ENCODE measurements at places on chromosomes 16 and 17.
A peak's percentile ranks its signal among the peaks of the same experiment; 100 is the strongest.

- no peak for DNase-seq
Measured at GRCh38 chr17:73783945-73784603, 139.8 kb upstream of the SDK2 start.

- no peak for DNase-seq
Measured at GRCh38 chr16:84948851-84949610, 62.3 kb downstream of the ZDHHC7 start.

GRCh38 chr16:56611281-56611833 lies 3.0 kb downstream of the MT2A start:
- no peak for DNase-seq

DNA sequence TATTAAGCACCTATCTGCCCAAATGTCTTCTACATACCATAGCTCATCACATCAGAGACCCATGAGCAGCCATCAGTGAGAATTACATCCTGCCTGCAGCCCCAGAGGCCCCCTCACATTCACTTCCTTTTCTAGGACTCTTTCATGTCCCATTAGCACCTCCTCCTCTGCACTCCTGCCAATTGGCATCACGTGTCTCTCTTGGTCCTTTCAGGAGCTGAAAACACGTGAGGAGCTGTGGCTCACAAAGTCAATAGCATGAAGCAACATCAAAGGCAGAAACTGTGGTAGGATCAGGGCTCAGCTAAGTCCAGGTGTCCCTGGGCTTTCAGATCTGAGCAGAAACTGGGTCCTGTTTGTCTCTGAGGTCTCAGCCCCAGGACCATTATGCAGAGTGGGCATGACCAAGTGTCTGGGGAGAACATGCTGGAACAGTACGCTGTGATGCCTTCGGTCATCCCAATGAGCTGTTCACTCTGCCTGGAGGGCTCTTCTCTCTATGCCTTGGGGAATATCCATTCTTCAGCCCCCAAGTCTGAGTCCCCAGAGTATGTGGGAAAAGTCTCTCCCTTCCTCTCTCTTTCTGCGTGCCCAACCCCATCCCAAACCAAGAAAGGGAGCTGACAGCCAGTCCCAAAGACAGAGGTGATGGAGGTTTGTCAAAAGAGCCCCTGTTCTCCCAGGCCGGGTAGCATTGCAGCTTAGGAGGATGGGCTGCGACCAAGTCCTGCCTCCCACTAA lies 457.0 kb upstream of the CDH5 start:
- no peak for DNase-seq

DNA sequence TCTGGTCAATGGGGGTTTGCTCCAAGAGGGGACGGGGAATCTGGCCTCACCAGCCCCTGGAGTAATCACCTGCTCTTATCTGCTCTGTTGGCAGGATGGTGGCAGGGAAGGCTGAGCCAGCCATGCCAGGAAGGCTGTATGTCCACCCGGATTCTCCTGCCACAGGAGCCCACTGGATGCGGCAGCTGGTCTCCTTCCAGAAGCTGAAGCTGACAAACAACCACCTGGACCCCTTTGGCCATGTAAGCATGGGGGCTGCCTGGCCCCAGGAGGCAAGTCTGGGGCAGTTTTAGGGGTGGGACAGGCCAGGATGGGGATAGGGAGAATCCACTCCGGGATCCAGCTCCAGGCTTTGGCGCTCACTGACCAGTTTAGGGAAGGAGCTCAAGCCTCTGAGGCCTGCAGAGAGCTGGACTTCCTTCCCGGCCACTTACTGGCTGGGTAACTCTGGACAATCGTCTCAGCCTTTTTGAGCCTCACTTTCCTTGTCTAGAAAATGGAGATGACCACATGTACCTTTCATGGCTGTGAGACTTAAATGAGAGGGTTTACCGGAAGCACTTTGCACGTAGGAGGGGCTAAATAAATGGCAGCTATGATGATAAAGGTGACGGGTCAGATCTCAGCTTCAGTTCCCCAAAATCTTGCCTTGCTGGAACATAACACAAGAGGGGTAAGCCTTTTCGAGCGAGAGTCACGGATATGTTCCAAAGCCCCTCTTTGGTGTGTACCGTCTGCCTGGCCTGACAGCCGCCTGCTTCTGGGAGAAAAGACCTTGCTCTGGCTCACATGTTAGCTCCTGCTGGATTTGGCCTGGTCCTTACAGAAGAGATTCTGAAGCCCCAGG lies 15.4 kb downstream of the TBX4 start:
- no peak for DNase-seq

- DNase-seq = no peak
Measured at GRCh38 chr17:70355185-70355584, 185.9 kb downstream of the KCNJ2 start.

GRCh38 chr16:30535777-30536190 lies 1.1 kb upstream of the ZNF747 start:
- DNase-seq = peak; percentile 75

- DNase-seq = no peak
Measured at GRCh38 chr17:28368915-28369683, 1.0 kb downstream of the VTN start.

- DNase-seq = no peak
Measured at GRCh38 chr16:49347476-49347875, 26.1 kb upstream of the C16orf78 start.

GRCh38 chr16:61382435-61382834 lies 653.8 kb downstream of the CDH8 start:
- no peak for DNase-seq

- DNase-seq = no peak
Measured at GRCh38 chr16:84450176-84450865, 54.1 kb downstream of the MEAK7 start.

- no peak for DNase-seq
Measured at GRCh38 chr16:49639739-49640431, 216.0 kb downstream of the ZNF423 start.

- DNase-seq = peak; percentile 80
Measured at GRCh38 chr16:81841722-81842121, 62.6 kb downstream of the PLCG2 start.

- DNase-seq = no peak
Measured at GRCh38 chr17:15270628-15271381, 5.7 kb upstream of the PMP22 start.

DNA sequence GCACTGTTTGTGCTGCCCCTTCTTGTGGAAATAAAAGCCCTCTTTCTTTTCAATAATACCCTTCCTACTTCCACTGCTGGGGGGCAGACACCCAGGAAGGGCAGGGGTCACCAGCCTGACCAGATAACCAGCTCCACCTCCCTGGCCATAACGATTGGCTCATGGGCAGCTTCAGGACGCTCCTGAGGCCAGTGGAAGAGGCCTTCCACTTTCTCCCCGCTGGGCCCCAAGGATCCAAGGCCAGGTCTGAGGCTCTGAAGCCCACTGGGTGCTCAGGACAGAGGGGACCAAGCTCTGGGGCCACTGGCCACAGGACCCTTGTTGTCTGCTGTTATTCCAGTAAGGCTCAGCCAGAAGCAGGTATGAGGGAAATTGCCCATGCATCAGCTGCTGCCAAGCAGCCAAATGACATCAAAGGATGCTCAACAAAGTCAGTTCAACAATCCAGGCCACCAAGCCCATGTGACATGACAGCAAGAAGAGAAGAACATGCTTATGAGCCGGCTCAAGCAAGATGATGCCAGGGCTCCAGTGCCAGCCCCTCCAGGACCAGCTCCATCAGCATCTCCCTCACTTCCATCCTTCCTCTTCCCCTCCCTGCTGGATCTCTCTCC lies 238.8 kb downstream of the ZNF423 start:
- DNase-seq = no peak

DNA sequence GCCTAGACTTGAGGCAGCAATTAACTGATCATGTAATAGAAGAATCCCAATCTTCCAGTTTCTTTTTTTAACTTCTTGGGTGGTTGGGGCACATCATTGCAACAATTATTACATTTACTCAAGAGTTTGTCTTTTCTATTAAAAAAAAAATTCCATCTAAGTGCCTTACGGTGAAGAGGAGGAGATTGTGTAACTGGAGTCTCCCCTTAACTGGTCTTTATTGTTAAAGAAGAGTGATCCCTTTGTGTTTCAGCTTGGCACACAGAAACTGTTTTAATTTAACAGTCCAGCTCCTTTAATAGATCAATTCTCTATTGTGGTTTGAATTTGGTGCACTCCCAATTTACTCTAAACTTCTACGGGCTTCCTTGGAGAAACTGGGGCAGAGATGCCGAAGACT lies 75.2 kb downstream of the FTO start:
- DNase-seq = no peak

DNA sequence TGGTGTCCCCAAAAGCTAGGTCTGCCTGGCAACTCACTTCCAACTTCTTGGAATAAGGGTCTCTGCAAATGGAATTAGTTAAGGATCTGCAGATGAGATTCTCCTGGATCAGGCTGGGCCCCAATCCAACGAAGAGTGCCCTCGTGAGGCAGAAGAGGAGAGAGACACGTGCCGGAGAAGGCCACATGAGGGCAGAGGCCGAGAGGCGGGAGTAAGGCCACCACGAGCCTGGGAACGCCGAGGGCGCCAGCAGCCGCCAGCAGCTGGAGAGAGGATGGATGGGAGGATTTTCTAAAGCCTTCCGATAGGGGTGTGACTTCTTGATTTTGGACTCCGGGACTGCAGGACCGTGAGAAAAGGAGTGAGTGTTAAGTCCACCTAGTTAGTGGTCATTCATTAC lies 76.3 kb downstream of the JPH3 start:
- no peak for DNase-seq

DNA sequence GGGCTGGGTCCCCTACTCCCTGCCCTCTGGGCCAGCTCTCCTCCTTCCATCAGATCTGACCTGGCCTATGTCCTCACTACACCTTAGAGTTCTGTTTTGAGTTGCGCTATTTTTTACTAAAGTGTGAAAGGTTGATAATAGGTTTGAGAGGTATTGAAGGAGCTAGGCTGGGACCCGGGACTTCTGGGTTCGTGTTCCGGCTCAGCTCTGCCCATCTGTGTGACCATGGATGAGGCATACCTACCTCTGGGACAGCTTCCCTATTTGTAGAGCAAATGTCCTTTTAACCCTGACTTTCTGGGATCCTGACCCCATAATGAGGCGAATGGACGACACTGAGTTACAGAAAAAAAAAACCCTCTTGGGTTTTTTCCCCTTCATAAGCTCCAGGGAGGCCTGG lies 36.0 kb downstream of the IL21R start:
- no peak for DNase-seq

DNA sequence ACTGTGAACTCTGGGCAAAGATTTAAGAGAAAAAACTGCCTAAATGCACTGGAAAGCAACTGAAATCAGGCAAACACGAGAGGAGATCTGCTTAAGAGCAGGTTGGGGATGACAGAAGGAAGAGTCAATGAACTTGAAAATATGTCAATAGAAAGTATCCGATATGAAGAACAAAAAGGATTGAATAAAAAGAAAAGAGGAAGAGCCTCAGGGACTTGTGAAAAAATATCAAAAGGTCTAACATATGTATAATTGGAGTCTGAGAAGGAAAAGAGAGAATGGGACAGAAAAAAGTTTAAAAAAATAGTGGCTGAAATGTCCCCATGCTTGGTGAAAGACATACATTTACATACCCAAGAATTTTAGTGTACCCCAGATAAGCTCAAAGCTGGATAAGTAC lies 195.5 kb downstream of the COPRS start:
- DNase-seq = no peak

DNA sequence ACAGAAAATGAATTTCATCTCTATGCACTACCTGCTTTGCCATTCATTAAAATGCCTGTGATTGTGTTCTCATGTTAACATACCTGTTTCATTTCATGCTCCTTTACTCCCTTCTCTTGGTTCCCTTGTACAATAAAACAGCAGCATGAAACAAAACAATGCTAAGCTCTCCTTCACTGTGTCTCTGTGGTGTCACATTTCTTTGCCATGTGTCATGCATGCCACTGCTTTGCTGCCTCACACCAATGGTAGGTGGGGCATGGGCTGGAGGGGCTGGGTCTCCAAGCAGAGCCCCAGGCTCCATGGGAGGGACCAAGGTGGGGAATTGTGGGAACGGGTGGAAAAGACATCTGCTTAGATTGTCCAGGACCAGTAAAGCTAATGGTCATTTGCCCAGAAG lies 83.6 kb downstream of the RGS9 start:
- no peak for DNase-seq

DNA sequence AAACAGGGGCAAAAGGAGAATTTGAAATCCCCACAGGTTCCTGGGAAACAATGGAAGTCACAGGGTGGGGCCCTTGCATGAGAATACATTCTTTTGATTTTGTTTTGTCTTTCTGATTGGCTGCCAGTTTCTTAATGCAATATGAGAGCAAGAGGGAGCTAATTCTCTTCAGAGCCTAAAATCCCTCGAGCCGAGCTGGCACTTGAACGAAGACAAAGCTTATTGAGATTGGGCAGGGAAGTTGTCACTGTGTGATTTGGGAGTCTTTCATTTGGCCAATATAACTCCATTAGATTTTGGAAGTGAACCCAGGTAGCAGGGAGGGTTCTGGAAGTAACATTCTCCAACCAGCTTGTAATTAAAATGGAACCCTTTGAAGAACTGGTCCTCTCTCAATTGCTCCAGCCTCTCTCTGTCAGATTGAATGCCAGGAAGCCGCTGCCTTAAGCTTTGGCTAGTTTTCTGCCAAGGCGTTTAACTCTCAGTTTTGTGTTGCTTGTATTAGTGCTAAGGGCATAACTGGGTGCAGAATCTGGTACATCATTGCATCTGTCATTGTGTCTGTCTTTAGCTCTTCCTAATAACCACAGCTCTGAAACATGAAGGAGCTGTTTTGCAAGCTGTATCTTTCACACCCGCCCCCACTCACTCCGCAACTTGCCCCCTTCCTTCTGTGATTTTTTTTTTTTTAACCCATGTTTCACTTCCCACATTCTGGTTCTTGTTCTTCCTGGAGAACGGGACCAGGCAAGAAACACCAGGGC lies 272.0 kb downstream of the MAF start:
- no peak for DNase-seq

- DNase-seq = no peak
Measured at GRCh38 chr17:71412803-71413202, 708.0 kb upstream of the SOX9 start.

DNA sequence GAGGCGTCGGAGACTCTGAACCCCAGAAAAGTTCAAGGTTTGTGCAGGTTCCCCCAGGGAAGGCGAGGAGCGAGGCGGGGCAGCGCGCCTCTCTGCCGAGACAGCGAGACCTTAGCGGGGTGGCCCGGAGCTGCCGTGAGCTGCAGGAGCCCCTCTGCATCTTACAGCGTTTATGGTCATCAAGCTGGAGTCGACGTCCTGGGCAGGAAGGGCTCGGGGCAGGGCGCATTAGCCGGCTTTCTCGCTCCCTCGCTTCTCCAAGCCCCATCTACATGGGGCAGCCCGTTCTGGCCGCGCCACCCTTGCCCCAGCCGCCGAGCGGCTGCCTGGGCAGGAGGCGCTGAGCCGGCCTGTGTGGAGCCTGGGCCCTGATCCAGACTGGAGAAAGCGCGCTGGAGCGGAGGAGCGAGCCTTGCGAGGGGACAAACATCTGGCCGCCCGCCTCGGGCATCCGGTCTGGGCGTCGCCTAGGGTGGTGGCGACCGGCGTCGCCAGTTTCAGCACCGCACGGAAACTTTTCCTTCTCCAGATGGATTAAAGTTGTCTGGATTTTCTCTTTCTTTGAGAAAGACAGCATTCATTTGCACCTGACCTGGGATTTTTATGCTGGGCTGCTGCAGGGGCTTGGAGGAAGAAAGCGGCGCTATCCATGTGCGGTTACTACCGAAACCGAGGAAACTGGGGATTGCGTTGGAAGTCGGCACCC lies 750 bp downstream of the TMEM132E start:
- DNase-seq = no peak
